ENCODE measurements at places on chromosomes 5 and 9. TPM values are rescaled to one million over a fixed set of nuclear protein-coding genes. Genes with fewer than 3 reads are reported as not detected.

DNA sequence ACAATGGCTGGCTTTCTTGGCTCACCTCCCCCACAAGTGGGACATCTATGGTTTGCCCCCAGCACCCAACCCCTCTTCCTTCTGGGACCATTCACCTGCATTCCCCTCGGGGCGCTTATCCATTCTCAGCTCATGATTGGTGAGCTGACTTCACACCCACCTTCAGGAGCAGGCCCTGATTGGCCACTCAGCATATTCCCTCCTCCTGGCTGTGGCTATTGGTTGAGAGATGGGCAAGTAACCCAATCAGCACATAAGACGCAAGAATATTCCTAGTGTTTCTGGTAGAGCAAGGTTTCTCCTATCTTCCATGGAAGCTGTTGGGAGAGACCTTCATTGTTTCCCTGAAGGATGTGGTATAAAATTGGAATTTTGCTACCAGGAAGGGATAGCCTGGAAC is 22.7 kb upstream of the UNC5A start:
- no peak for DNase-seq

GRCh38 chr5:120599576-120599975 is 135.5 kb downstream of the PRR16 start:
- no peak for DNase-seq

- DNase-seq, result no peak
Measured at GRCh38 chr5:124257048-124257447, 489.4 kb downstream of the ZNF608 start.

GRCh38 chr5:32201122-32201753 is 27.1 kb upstream of the GOLPH3 start:
- DNase-seq, result no peak

The ZDHHC11 gene
- 8.9 TPM for total RNA-seq

DNA sequence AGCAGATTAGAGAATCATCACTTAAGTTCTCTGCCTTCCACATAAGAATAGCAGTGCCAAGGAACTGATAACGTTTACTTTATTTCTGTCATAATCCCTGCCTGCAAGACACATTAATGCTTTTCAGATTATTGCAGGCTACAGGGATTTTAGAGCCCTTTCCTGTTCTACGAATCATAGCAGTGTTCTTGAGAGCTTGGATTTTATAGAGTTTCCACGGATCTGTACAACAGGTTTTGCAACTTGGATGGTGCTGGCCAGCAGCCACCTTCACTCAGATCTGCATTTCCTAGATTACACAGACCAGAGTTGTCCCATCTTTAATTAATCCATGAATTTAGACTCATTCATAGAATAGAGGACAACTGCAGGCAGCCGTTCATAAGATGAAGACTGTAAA is 38.1 kb downstream of the SLC12A2 start:
- DNase-seq, result no peak

GRCh38 chr9:9257999-9258498 is 1354.8 kb downstream of the PTPRD start:
- DNase-seq, result no peak

DNA sequence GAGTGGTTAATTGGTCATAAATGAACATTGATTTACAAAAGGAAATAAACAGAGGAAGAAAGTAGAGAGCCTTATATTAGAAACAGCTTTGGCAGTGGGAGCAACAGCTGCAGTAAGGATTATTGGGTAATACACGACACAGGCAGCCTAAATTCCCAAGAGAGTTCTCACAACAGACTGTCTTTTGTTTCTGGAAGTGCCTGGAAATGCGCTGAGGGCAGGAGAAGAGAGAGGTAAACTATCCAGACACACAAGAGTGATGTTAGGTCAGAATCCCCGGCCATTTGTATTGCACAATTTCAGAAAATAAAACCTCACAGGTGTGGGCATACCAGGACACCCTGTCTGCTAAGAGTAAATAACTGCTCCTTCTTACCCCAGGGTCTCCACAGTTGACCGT is 450.4 kb upstream of the CTNND2 start:
- no peak for DNase-seq

- DNase-seq, result no peak
Measured at GRCh38 chr9:90872835-90873294, 71.2 kb downstream of the SYK start.

The SPATA31A3 gene
- total RNA-seq, result not detected

DNA sequence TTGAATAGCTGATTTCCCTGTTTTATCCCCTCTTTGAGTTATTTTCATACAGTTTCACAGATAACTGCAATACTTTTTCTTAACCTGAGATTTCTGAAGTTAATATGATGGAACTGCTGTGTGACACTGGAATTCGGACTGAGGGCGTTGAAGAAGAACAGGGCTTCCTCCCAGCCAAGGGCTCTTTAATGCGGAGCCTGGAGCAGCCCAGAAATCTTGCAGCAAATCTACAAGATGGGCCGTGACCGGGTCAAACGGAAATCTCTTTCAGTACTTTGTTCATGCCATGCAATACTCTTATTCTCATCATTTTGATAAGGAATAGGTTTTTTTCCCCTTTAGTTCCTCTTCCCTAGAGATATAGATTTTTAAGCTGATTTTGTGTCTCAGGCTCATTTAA is 236.8 kb upstream of the IRX4 start:
- DNase-seq, result no peak

DNA sequence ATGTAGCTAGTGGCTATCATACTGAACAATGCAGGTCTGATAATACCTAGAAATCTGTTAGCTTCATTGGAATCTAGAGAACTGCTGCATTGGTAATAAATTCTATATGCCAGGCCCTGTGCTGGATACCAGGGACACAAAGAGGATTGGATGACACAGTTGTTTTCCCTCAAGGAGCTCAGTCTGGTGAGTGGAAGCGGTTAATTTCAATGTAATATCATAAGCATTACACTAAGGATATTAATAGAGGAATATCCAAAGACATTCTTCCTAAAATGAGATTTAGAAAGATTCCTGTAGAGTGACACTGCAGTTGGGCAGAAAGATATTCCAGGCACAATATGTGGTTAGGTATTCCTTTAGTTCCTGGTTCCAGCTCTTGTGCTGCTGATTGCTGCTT is 5.9 kb downstream of the CMYA5 start:
- DNase-seq, result no peak

All from posterior vena cava (tissue), 2 donors.